ENCODE measurements at places on chromosomes 4 and X. TPM values are rescaled to one million over a fixed set of nuclear protein-coding genes. Genes with fewer than 3 reads are reported as not detected.

Gene RBM46
- not detected for total RNA-seq

DNA sequence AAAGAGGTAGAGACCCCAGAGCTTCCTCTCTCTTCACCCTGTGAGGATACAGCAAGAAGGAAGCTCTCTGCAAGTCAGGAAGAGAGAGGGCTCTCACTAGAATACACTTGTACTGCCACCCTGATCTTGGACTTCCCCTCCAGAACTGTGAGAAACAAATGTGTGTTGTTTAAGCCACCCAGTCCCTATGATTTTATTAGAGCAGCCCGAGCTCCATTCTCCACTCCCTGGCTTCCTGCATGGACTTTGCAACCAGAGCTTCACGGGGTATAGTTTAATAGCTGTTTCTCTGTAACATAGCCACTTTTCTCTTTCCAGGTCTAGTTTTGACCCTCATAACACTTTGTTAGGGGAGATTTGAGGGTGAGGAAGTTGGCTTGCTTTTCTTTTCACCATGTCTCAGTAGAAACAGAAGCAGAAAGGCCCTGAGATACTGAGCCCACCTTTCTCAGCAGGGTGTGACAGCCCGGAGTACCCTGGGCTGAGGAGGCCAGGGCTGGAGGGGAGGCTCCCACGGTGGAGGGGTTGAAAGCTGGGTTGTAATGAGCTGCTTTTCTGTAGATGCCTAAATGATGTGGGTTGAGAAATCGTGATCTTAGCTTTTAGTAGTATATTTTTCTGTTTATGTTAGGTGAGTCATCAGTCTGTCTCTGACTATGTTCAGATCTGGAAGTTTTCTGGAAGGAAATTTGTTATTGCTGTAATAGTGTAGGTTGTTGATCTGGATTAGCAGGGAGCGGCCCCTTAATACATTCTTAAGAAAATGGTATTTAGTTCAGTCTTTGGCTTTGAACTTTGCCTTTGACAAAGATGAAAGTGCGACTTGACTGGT, 118.6 kb downstream of the PTTG2 start:
- no peak for DNase-seq

DNA sequence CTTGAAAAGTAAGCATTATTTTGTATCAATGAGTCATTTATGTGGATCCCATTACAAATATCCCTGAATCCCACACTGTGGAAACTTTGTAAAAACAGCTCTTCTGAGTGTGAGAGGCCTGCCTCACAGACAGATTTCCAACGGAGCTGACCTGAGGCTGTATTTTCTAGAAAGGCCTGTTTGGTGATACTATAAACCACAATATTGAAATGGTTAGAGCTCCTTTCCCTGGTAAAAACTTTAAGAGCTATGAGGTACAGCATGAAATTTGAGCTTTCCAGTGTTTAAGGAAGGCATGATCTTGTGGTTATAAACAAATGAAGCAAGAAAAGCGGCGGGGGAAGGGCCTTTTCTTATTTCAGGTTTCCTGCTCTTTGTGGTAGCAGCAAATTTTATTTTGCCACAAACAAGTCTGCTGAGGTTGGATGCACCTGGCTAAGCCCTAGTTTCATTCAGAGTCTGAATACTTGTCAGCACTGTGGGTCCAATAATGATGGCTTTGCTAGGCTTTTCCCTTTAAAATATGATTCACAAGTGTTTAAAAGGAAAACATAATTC, 86.8 kb upstream of the ETNPPL start:
- DNase-seq, result no peak

- no peak for DNase-seq
Observed at GRCh38 chr4:3342182-3342854, 49.5 kb downstream of the RGS12 start.

GRCh38 chr4:27514711-27515110, 654.1 kb downstream of the STIM2 start:
- no peak for DNase-seq

DNA sequence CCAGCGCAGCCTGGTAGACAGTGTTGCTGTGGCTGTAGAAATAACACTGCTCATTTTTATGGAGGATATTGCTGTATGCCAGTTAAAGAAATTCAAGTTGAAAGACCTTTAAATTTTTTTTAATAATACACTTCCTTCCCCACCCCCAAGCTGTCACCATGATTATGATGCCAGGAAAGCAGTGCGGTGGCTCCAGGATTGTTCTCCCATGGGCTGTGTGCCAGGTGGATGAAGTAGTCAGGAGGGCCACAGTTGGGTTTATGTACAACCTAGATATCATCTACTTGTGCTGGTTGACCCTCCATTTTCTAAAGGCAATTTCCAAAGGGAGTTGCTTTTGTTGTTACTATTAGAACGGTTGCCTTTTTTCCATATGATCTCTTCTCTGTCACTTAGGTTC, 136.6 kb downstream of the AFF1 start:
- DNase-seq, result no peak

Gene ETDB
- not detected for total RNA-seq
